ENCODE measurements at places on chromosomes 4 and X.
A peak's percentile ranks its signal among the peaks of the same experiment; 100 is the strongest.

- no peak for DNase-seq
Observed at GRCh38 chr4:18366136-18366535, 344.6 kb upstream of the LCORL start.

DNA sequence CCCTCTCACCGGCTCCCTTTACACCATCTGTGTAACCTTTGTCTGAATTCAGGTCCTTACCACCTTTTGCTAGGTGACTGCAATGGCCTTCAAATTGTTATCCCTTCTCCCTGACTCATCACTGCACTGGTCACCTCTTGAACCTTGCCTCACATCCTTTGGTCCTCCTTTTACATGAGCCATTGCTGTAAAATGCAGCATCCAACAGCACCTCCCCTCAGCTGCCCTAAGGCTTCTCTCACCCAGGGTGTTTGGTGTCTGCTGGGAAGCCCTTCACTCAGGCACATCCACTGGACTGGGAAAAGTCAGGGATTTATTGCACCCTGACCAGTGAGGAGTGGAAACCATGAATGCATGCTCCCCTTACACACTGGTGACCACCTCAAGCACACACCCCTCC lies 192.5 kb upstream of the GATB start:
- DNase-seq: no peak

- no peak for DNase-seq
Observed at GRCh38 chr4:47672696-47673095, 165.2 kb downstream of the CORIN start.

- no peak for DNase-seq
Observed at GRCh38 chr4:81595798-81596610, 124.3 kb upstream of the RASGEF1B start.

- DNase-seq: no peak
Observed at GRCh38 chrX:151155234-151155633, 21.1 kb upstream of the GPR50 start.

DNA sequence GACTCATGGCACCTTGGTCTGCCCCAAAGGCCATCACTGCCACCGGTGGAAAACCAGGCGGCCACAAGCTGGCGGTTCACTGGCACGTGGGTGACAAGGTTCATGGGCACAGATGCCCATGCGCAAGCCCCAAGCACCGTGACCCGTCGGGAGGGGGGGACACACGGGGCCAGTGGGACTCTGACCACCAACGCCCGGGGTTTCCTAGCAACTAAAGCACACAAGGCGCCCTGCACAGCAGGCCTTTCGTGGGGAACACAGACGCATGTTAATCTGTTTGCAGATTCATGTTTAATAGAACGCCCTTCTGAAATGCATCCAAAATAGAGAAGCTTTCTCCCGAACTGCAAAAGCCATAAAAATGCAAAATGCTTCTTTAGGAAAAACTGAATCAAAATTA lies 43.9 kb downstream of the FAM53A start:
- no peak for DNase-seq

GRCh38 chr4:128220286-128221235 lies 67.1 kb downstream of the PGRMC2 start:
- DNase-seq: peak; percentile 37

- peak; percentile 46 for DNase-seq
Observed at GRCh38 chr4:86895692-86896488, 3.7 kb upstream of the C4orf36 start.

GRCh38 chr4:680091-680490 lies 5.7 kb downstream of the MYL5 start:
- DNase-seq: no peak

DNA sequence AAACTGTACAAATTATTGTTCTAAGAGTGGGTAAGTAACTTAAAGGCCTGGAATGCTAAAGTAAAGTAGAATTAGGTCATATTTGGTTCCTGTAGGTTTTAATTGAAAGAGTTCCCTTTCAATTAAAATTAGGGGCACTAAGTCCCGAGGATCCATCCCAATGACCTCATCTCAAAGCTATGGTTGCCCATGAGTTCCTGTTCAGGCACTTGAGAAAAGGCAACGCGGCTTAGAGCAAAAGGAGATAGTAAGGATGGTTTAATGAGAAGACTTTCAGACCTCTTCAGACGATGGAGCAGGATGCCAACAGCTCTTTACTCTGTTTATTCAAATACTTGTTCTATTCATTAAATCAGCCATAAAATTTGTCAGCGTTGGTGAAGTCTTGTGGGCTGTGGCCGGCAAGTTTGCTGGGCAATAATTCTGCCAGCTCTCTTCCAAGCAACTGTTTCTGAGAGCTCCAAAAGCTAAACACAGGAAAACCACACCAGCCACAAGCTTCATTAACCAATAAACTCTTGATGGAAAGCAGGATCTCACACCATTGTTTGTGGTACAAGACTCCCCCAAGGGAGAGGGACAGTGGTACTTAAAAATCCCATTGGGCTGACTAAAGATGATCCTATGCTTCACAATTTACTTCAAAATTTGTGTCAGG lies 167.4 kb downstream of the COL4A6 start:
- no peak for DNase-seq

GRCh38 chr4:30005995-30006394 lies 714.2 kb upstream of the PCDH7 start:
- no peak for DNase-seq

DNA sequence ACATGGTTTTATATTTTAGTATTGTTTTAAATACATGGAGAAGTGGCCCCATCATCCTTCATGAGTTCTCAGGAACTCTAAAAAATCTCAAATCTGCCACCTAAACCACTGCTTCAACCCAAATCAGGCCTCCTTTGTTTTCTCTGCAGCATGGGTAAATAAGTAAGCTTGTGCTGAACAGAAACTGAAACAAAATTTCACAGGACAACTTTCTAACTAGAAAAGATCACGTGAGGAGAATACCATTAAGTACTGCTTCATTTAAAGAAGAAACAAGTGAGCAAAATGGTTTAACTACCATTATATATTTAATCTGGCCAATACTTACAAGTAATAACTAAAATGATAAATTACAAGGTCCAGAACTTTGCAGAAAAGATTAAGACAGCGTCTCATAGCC lies 2.5 kb downstream of the ARAP2 start:
- no peak for DNase-seq

- no peak for DNase-seq
Observed at GRCh38 chr4:168854350-168854921, 155.6 kb downstream of the CBR4 start.

DNA sequence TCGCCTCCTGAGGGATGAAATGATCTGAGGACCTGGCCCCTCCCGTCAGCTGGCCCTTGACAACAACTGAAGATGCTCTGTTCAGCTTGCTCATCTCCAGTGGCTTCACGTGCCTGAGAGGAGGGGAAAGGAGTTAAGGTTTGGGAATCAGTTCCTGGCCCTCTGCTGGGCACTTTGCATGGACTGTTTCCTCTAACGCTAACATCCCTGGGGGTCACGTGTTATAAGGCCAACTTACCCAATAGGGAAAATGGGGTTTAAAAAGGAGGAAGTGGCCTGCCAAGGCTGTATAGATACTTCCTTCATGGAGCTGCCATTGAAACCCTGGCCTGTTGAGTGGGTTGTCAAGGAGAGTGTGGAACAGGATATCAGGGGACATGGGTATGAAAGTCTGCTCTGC lies 65.6 kb downstream of the OR13H1 start:
- DNase-seq: no peak

DNA sequence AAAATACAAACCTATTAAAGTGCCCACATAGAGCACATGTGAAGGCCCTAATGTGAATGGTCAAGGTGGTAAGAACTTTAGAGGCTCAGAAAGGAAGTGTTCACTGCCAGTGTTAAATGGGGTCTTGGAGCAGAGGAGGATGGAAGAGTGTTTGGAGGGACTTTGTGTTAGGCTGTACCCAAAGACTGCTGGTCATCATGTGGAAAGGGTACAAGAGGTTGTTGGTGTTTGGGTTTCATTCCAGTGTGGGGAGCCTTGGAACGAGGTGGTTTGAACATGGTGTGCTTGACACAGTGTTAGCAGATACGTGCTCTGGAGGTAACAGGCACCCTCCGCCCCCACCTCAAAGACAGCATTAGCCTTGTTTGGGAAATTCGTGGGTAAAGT lies 73.1 kb downstream of the RAPGEF2 start:
- no peak for DNase-seq
